H1 (cell line): ENCODE measurements at places on chromosomes 5 and 9. TPM values are rescaled to one million over a fixed set of nuclear protein-coding genes. Genes with fewer than 3 reads are reported as not detected.

SLC34A1 gene
- not detected in 2 replicates for polyA plus RNA-seq

C5orf52 gene
- polyA plus RNA-seq = not detected in 2 replicates

ADAMTS19 gene
- 17.3 and 21.4 TPM in 2 replicates for polyA plus RNA-seq

GRCh38 chr9:125631391-125632085 lies 75.5 kb downstream of the MAPKAP1 start:
- H3K27me3 ChIP-seq = no peaks in the 10 kb centered on the region
- H3K4me1 ChIP-seq = peaks cover 7% of the 10 kb centered on the region; the same call in 1 of the 2 replicates
- H3K36me3 ChIP-seq = no peaks in the 10 kb centered on the region
- no peak overlapping the region for H3K4me3 ChIP-seq

DNA sequence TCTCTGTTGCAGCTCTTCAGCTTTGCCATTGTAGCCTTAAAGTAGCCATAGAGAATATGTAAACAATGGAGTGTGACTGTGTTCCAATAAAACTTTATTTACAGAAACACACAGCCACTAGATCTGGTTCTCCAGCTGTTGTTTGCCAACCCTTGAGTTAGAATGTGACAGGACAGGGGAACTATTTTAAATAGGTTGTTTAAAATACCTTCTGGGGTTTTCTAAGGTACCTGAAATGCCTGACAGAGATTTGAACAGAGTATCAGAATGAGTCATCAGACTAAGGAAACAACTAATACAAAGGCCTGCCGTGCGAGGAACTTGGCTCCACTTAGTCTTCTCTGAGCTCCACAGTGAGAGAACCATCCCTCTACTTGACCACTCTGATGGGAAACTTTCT lies 85.4 kb downstream of the HSD17B4 start:
- H3K4me1 ChIP-seq = no peaks in the 10 kb centered on the region
- no peaks in the 10 kb centered on the region for H3K27me3 ChIP-seq
- no peak overlapping the region for H3K4me3 ChIP-seq
- H3K27ac ChIP-seq = no peak overlapping the region
- H3K36me3 ChIP-seq = 0 out of 2 replicates have a peak, but pooled peaks cover 2% of the 10 kb centered on the region

DNA sequence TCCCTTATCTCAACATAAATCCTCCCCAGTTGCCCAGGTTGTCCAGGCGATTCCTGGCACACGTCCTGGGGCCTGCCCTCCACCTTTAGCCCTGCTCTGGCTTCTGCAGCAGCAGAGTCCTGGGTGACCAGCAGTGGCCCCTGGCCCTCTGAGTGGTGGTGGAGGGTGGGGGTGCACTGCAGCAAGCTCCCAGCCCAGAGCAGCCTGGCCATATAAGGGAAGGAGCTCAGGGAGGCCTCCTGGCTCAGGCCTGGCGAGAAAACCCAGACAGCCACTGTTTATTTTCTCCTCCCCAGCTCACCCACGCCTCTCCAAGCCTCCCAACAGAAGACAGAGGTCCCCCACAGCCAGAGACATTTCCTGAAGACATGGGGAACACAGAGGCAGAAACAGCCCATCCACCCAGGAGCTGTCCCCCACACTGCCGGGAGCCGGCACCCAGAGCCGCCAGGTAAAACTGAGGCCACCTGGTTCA lies 44.7 kb upstream of the IL17B start:
- H3K27ac ChIP-seq = peak overlapping the region; percentile 37; the same call in 1 of the 2 replicates
- no peaks in the 10 kb centered on the region for H3K36me3 ChIP-seq
- no peak overlapping the region for H3K4me3 ChIP-seq
- H3K4me1 ChIP-seq = peaks cover 25% of the 10 kb centered on the region
- DNase-seq = no peak
- H3K27me3 ChIP-seq = no peaks in the 10 kb centered on the region

DNA sequence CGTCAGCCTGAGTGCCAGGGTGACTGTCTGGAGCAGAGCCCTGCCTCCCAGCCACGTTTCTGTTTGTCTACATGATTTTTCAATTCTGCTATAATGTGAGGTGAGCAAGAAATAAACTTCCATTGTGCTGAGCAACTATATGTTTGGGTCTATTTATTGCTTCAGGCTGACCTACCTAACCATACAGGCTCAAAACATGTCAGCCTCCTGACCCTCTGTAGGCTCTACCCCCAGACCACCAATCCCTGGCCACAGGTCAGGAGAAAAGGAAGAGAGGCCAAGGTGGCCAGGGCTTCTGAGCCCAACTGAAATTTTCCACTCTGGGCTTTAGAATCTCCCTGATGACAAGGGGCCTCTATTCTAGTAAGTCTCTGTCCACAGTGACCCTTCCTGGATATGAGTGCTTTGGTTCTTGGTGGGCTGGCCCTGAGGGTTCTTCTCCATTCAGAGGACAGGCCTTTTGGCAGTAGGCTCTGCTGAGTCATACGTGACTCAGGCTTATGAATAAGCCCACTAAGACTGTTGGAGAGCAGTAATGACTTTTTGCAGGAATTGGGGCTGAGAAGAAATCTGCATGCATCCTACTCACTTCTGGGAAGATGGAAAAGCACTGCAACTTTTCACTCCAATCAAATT lies 117.2 kb upstream of the TBCA start:
- no peaks in the 10 kb centered on the region for H3K4me1 ChIP-seq
- H3K27ac ChIP-seq = no peak overlapping the region
- H3K4me3 ChIP-seq = no peak overlapping the region
- DNase-seq = no peak

GRCh38 chr5:157864067-157864466 lies 5.1 kb upstream of the CLINT1 start:
- H3K27me3 ChIP-seq = no peaks in the 10 kb centered on the region
- peaks cover 6% of the 10 kb centered on the region; the same call in 1 of the 2 replicates for H3K4me1 ChIP-seq
- H3K4me3 ChIP-seq = no peak overlapping the region
- H3K36me3 ChIP-seq = no peaks in the 10 kb centered on the region
- H3K27ac ChIP-seq = no peak overlapping the region

DNA sequence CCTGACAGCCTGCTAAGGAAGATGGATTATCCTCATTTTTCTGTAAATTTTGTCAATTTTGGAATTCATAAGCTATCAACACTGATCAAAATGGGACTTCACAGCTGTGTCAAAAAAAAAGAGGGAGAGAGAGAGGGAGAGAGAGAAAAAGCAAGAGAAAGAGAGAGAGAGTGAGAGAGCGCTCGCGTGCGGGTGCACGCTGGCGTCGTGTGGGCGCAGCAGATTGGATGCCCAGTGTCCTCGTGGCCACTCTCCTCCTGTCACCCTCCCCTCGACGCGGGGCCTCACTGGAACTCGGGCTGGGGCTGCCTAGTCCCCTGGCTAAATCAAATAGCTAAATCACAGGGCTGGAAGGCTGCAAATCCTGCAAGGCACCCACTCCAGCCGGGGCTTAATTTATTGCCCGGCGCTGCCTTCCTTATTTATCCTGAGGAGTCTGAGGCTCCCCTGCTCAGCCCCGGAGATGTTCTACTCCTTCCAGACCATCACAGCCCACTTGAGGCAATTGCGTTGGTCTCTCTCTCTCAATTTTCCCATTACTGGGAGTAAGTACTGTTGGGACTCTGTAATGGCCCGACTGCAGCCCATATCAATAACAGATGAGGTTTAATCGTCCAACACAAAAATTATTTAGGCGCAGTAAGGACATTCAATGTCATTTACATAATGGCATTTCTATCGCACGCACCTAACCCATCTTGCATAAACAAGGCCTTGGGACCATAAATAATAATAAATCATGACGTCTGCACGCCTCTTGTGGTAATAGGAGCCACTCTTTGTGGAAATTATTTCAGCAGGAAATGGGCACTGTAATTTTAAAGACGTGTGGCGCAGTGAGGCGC lies 94.2 kb downstream of the PAX5 start:
- no peak overlapping the region for H3K4me3 ChIP-seq
- H3K27ac ChIP-seq = no peak overlapping the region
- no peaks in the 10 kb centered on the region; the same call in 1 of the 2 replicates for H3K4me1 ChIP-seq
- DNase-seq = no peak
- no peaks in the 10 kb centered on the region for H3K36me3 ChIP-seq

DNA sequence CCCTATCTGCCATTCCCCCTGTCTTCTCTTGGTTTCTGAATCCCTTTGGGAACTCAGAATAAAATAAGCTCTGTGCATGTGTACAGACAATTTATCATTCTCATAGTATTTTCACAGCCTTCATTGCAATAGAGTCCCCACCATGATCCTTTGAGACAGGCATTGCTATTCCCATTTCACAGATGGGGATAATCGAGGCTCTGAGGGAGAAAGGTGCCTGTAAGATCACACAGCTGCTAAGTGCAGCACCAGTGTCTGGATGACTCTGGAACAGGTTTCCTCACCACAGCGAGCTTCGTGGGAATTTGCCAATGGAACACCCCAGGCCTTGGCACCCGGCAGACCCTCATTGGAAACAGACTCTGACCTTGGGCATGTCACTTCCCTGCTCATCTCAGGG lies 293.6 kb downstream of the NSG2 start:
- H3K4me3 ChIP-seq = no peak overlapping the region
- H3K27ac ChIP-seq = no peak overlapping the region
- no peaks in the 10 kb centered on the region for H3K27me3 ChIP-seq
- DNase-seq = no peak

- H3K36me3 ChIP-seq = no peaks in the 10 kb centered on the region
- DNase-seq = no peak
- no peak overlapping the region for H3K27ac ChIP-seq
- no peaks in the 10 kb centered on the region for H3K27me3 ChIP-seq
These were observed 435.1 kb upstream of the ST8SIA4 start for GRCh38 chr5:101338226-101338625.

GRCh38 chr5:97000391-97000790 lies 64.5 kb downstream of the LNPEP start:
- no peak for DNase-seq
- no peaks in the 10 kb centered on the region for H3K27me3 ChIP-seq
- no peaks in the 10 kb centered on the region for H3K4me1 ChIP-seq
- no peak overlapping the region for H3K27ac ChIP-seq
- H3K36me3 ChIP-seq = no peaks in the 10 kb centered on the region

- H3K27me3 ChIP-seq = no peaks in the 10 kb centered on the region
- H3K36me3 ChIP-seq = no peaks in the 10 kb centered on the region
- H3K4me1 ChIP-seq = no peaks in the 10 kb centered on the region; the same call in 1 of the 2 replicates
- DNase-seq = no peak
- H3K27ac ChIP-seq = no peak overlapping the region
These were observed 139.1 kb upstream of the ERCC6L2 start for GRCh38 chr9:95736370-95736769.
